Activated naive CD4-positive, alpha-beta T cell treated with anti-CD3 and anti-CD28 coated beads, Interleukin-2, amount 50 U/mL, for 16 hours (primary cell): ENCODE measurements at places on chromosomes 1 and 21.

- peak; percentile 32 for DNase-seq
Measured at GRCh38 chr1:11804666-11805421, 920 bp downstream of the MTHFR start.

- no peak for DNase-seq
Measured at GRCh38 chr1:225933072-225933471, 7.9 kb downstream of the LEFTY2 start.

GRCh38 chr1:75613916-75614315 is 3.0 kb upstream of the SLC44A5 start:
- no peak for DNase-seq

DNA sequence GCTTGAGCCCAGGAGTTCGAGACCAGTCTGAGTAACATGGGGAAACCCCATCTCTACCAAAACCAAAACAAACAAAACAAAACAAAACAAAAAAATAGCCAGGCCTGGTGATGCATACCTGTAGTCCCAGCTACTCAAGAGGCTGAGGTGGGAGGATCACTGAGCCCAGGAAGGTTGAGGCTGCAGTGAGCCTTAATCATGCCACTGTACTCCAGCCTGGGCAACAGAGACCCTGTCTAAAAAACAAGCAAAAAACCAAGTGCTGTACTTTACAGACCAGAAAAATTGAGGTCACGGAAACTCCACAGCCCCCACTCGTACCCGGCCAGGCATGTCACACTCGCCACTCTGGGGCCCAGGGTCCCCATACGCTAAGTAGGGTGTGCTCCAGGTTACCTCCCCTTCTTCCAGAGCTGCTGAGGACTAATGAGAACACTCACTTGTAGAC is 22.9 kb downstream of the ATP2B4 start:
- DNase-seq = peak; percentile 30

GRCh38 chr1:6614019-6614928 is 743 bp downstream of the PHF13 start:
- peak; percentile 66 for DNase-seq

- no peak for DNase-seq
Measured at GRCh38 chr1:13730291-13730690, 30.3 kb downstream of the PRDM2 start.
